ENCODE measurements at places on chromosomes 11 and 22.

DNA sequence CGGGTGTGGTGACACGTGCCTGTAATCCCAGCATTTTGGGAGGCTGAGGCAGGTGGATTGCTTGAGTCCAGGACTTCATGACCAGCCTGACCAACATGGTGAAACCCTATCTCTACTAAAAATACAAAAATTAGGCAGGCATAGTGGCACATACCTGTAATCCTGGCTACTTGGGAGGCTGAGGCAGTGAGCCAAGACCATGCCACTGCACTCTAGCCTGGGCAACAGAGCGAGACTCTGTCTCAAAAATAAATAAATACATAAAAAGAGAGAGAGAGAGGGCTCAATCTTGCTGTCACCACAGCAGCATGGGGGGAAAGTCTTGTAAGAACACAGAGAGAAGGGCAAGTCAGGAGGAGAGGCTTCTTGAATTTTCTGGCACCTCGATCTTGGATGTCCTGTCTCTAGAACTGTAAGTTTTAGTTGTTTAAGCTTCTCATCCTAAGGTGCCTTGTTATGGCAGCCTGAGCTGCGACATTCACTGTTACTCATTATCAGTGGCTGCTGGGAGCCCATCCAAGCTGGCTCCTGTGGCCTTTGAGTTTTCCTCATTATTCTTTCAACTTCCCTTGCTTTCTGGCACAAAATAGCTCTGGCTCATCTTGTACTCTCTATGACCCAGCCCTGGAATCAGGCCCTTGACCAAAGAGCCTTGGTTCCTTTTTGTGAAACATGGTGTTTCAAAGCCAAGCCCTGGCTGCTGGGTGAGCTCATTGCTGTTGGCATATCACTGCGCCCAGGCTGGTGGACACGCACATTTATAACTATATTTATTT, 8.0 kb upstream of the PSMC3 start:
- peak; percentile 55 for DNase-seq

GRCh38 chr11:34650528-34650927, 29.6 kb downstream of the EHF start:
- DNase-seq: no peak

GRCh38 chr11:80816966-80817365, 1376.1 kb upstream of the TENM4 start:
- DNase-seq: no peak

DNA sequence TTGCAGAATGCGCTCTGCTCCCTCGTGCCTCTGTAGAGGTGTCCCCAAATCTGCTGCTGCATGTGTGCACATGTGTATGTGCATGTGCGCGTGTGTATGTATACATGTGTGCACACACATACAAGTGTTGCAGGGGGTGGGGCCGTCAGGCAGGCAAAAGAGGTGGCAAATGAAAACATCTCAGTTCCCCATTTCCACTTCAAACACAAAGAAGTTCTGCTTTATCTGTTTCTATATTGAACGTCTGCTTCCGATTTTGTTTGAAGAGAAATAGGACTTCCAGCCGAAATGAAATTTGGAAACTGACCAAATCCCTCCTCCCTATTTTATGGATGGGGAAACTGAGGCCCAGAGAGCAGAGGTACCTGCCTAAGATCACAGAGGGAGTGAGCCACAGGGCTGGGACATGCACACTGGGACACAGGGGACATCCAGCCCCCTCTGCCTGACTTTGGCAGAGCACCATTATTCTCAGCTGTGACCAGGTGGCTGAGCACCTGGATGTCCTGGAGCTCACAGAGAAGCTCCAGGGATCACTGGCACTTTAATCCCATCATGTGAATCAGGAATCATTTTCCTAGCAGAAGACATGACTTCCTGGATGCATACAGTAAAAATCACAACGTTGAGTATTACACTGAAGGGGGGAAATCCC, 41.2 kb upstream of the ALX4 start:
- DNase-seq: no peak

DNA sequence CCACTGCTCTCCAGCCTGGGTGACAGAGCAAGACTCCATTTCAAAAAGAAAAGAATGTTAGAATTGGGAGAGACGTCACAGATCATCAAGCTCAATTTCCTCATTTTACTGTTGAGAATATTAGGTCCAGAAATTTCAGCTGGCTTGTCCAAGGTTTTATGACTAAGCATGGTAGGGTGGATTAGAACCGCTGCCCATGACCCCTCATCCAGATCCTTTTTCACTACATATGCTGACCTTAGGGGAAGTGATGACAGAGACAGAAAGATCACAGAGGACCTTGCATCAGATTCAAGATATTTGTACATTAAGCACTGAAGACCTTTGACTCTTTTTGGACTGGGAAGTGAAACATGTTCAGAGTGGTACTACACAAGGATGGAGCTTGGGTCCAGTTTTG, 134.5 kb downstream of the ADAMTS15 start:
- no peak for DNase-seq

GRCh38 chr22:32422062-32422461, 10.0 kb upstream of the RTCB start:
- no peak for DNase-seq

- DNase-seq: no peak
Observed at GRCh38 chr22:34934261-34934660, 131.7 kb upstream of the ISX start.

DNA sequence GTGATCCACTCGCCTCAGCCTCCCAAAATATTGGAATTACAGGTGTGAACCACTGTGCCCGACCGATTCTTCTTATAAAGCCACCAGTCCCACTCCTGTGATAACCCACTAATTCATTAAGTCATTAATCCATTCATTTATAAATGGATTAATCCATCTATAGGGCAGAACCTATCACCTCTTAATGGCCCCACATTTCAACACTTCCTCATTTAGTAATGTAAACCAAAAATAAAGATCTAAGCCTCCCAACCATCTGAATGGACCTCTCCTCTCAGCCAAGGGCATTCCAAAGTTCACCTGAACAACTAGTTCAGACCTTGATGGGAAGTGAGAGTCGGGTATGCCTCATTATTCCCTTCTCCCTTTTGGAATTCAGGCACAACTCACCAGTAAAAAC, 9.9 kb upstream of the MRPL11 start:
- DNase-seq: no peak

DNA sequence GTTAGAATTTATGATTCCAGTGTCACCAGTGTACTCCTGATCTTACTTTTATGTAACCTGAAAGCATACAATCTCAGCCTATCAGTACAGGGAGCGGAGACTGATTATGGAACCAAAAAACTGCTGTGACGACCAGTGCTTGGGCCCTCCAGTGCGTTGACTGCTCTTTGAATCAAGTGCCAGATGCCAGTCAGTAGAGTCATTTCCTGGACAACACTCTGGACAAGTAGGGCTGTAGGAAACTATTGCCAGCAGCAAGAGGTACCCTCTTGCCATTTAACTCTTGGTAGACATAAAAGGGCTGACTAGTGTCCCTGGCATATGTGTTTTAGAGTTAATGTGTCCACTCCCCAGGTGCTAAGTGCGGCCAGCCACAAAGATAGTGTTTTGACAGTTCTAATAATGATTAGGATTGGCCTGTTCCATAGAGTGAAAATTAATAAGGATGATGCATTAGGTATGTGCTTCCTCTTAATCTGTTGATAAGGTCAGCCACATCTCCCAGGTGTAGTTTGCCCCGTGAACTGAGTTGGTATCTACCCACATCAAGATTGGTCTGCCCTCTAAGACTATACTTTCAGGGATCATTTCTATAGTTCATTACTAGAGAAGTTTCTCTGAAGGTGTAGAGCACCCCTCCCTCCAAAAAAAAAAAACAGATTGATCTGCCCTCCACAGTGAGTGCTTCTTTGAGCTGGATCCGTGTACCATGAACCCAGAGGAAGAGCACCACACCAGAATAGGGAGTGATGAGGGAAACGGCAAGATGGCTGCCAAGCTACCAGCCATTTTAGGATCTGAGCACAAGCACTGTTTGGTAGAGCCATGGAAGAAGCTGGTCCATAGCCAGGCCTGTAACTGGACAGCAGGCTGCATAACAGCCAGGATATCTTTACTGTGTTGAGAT, 20.7 kb upstream of the AIFM3 start:
- DNase-seq: no peak

DNA sequence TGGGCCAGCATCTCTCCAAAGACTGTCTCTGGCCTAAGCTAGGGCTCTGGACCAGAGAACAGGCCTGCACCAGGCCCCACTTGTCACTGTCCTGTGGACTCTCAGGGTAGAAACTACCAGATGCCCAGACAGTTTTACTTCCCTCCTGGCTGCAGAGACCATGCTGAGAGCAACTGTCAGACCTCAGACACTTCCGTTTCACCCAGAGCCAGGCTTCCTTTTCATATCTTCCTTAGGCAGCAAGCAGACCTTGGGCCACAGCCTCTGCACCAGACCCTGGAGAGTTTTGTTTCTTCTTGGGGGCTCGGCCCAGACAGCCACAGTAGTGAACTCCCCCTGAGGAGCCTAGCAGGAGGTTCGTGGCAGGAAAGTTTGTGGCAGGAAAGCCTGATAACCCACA, 12.1 kb upstream of the FCHSD2 start:
- no peak for DNase-seq

GRCh38 chr11:66172146-66172545, 96.3 kb upstream of the RAB1B start:
- peak; percentile 44 for DNase-seq

- no peak for DNase-seq
Observed at GRCh38 chr11:7516475-7516874, 2.7 kb downstream of the PPFIBP2 start.

- DNase-seq: no peak
Observed at GRCh38 chr11:69208190-69209037, 52.7 kb downstream of the SMIM38 start.

Data from fibroblast of skin of right biceps (primary cell).